Hematopoietic multipotent progenitor cell treated with erythropoietin and hydrocortisone succinate and interleukin-3 and kit ligand, for 6 days (in vitro differentiated cells): ENCODE measurements at places on chromosomes 3 and 15.

GRCh38 chr3:107458871-107459270, 63.9 kb upstream of the BBX start:
- DNase-seq, result no peak

DNA sequence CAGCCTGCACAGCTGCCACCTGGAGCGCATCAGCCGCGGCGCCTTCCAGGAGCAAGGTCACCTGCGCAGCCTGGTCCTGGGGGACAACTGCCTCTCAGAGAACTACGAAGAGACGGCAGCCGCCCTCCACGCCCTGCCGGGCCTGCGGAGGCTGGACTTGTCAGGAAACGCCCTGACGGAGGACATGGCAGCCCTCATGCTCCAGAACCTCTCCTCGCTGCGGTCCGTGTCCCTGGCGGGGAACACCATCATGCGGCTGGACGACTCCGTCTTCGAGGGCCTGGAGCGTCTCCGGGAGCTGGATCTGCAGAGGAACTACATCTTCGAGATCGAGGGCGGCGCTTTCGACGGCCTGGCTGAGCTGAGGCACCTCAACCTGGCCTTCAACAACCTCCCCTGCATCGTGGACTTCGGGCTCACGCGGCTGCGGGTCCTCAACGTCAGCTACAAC, 20.4 kb downstream of the NRROS start:
- no peak for DNase-seq

DNA sequence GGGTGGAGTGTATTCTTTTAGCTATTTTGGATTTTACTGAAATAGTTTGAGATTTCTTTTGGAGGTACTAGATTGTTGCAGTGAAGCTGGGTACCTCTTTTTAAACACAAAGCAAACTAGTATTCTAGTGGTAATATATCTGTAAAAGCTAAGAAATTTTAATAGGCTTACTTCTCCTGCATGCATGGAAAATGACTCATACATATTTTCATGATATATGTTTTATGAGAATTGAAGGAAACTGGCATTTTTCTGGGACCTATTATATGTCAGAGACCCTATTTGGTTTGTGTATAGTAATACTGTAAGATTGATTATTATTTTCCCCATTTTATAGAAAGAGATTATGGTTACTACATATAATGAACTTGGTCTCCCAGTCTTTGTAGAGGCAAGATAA, 851.0 kb downstream of the DIPK2A start:
- no peak for DNase-seq

DNA sequence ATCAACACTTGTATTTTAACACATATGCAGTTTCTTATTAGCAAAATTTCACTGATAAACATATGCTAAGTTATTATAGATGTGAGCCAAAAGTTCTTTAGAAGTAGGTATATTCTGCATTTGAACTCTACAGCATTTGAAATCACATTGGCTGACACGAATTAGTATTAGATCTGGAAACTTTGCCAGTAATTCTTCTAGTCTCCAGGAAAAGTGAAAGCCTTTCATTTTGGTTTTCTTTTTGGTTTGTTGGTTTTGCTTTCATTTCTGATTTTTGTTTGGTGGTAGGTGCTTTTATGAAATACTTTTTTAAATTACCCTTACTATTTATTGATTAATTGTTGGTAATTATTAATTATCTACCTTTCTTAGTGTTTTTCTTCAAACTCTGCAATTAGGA, 72.9 kb downstream of the RBMS3 start:
- no peak for DNase-seq

DNA sequence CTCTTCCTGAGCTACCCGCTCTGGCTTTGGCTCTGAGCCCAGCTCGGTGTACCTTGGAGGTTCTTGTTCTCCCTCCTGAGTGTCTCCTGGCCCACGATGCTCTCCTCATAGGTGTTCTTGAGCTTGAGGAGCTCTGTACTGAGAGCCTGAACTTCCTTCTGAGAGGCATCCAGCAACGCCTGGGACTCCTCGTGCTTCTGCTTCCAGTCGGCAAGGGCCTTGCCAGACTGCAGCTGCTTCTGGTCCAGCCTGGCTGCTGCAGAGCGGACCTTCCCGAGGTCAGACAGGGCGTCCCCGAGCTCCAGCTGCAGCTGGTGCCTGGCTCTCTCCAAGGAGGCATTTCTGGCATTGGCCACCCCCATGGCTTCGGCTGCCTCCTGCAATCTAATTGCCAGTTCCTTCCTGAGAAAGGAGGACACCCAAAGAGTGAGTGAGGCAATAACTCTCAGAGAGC, 99.8 kb downstream of the MYH15 start:
- DNase-seq, result no peak

- DNase-seq, result no peak
Observed at GRCh38 chr3:126100634-126101301, 16.8 kb upstream of the SLC41A3 start.

- DNase-seq, result peak; percentile 72
Observed at GRCh38 chr3:149717391-149718056, 34.8 kb downstream of the COMMD2 start.

GRCh38 chr3:20218215-20218614, 32.2 kb upstream of the SGO1 start:
- no peak for DNase-seq

GRCh38 chr3:187367561-187368103, 553 bp upstream of the RTP4 start:
- DNase-seq, result no peak

DNA sequence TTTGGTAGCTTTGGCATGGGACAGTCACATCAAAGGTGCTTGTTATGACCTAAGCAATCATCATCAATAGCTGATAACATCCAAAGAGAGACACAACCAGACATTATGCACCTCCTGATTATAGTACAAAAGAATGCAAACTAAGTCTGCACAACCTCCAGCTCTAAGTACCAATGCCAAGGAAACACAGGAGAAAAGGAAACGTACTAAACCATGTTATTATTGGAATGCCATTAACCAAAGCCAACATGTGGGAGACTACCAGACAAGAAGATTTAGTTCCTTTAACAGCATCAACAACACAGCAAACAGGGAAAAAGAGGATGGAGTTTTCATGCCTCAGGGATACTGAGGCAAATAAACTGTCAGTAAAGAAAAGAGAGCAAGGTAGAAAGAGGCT, 61.4 kb downstream of the CD47 start:
- no peak for DNase-seq

DNA sequence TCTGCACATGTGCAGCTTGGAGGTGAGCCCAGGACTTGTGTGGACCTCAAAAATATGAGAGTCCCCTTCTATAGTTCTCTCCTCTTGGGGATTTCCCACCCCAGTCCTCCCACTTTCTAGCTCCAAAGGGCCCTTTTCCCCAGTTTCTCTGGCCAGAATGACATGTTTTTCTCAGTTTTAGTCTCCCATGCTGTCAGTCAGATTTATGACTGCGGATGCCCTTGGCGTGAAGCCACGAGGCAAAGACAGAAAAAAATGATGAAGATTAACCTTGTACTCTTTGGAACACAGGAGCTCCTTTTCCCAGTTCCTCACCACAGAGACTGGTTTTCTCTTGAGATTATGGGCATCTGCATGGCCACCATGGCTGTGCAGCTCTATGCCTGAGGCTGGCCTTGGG, 72.0 kb upstream of the TTBK2 start:
- no peak for DNase-seq

DNA sequence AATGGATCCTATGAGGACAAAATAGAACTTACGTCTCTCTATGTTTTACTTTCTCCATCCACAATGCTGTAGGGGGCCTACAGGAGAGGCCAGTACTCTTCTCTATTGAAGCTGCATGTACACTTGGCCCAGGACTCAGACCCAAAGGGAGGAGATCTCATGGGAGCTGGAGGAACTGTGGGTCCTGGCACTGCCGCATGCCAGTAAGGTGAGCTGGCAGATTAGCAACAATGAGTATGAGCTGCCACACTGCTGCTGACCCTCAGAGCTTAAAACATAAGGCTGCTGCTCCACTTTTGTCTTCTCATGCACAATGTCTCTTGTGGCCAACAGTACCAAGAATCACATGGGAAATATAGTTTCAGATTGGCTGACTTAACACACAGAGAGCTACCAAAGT, 57.8 kb upstream of the TBC1D5 start:
- DNase-seq, result no peak

- no peak for DNase-seq
Observed at GRCh38 chr3:46061108-46061720, 33.9 kb upstream of the XCR1 start.

GRCh38 chr3:186998937-186999368, 68.6 kb downstream of the ST6GAL1 start:
- no peak for DNase-seq

DNA sequence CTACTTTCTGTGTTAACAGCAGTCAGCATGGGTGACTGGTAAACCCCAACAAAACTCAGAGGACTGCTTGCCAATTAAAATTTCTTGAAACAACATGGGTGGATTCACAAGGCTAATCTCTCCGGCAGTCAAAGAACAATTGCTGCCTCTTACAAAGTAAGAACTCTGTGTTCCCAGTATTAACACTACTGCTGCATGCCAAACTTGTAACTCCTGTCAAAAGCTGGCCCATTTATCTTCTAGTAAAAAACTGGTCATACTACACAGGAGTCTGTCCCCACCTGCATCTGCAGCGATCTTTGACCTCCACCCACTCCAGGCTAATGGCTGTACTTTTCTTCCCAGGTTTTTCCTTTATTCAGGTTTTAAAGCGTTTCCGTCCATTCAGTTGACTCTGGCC, 8.7 kb upstream of the ZNF589 start:
- DNase-seq, result no peak

- DNase-seq, result no peak
Observed at GRCh38 chr3:197539651-197540051, 16.1 kb downstream of the BDH1 start.

- no peak for DNase-seq
Observed at GRCh38 chr3:156396851-156397250, 158.1 kb downstream of the SSR3 start.

GRCh38 chr15:27495963-27496459, 525.0 kb downstream of the GABRG3 start:
- DNase-seq, result no peak
